ENCODE measurements at places on chromosomes 5 and 9.
A peak's percentile ranks its signal among the peaks of the same experiment; 100 is the strongest.

DNA sequence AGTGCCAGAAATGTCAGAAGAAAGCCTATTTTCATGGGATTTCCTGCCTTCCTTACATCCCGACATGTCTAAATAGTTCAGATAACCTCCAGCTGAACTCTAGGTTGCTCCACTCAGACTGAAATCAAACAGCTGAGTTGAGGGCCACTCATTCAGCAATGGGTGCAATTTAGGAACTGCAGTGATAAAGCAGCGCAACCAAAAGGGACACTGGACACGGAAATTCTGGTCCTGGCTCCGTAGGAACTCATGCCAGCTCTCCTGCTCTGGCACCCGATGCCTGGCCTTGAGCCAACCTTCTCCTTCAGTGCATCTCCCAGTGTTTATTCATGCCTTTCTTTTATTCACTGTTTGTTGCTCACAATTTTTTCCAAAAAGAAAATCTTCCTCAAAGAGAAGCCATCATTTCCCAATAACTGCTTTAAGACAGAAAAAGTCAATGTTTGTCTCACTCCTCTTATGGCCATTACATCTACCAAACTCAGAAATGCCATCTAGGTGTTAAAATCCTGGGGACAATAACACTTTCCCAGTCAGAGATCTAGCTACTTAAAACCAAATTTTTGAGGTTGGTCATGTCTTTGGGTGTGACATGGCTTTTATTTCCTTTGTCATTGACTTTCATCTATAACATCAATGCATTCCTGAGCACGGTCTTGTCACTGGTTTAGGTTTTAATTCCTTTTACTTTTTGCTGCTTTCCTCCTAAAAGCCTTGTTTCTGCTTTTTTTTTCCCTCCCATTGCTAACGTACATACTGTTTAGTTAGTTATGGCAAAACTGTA lies 126.9 kb downstream of the PDE4D start:
- no peak for DNase-seq

DNA sequence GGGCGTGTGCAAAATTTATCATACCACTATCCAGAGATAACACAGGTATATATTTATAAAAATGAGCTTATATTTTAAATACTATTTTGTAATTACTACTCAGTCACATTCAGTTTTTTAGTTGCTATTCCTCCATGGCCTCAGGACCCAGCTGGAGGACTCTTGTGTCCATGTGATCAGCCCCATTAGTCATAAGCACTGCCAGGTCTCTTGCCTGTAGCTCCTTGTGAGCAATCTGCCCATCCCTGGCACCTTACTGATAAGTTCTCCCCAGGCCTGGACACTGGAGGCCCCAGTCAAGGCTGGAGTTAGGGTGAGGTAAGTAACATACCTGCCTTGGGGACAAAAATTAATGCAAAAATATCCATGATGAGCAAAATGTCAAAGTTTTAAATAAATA lies 29.5 kb upstream of the ADRB2 start:
- DNase-seq = no peak

GRCh38 chr5:124630767-124631704 lies 115.4 kb downstream of the ZNF608 start:
- no peak for DNase-seq

DNA sequence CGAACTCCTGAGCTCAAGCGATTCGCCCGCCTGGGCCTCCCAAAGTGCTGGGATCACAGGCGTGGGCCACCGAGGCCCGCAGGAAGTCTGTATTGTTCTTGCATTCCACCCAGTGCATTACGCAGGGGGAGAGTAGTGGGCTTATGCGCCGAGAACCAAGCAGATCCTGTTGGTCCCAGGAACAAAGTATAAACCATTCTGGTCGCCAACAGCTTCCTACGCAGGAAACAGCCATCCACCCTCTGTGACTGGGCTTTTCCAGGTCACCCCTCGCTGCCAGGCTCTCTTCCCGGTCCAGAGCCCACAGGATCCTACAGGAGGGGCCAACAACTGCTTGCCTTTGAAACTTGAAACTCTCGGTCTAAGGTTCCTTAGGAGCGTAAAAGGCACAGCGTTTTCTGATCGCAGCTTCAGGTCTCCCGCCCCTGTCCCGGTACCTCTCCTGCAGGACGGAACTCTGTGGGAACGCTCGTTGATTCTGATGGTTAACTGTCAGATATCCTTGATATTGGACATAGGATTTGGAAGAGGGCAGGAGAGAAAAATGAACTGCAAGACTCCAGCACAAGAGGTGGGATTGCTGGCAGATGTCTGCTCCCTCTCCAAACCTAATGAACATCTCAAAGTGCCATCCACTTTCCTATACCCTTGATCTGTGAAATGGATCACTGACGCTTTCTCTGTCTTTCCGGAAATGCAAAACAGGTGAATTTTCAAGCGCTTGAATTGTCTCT lies 4.2 kb upstream of the ANXA2R start:
- DNase-seq = no peak

- peak; percentile 13 for DNase-seq
Observed at GRCh38 chr9:893843-894420, 52.4 kb downstream of the DMRT1 start.

DNA sequence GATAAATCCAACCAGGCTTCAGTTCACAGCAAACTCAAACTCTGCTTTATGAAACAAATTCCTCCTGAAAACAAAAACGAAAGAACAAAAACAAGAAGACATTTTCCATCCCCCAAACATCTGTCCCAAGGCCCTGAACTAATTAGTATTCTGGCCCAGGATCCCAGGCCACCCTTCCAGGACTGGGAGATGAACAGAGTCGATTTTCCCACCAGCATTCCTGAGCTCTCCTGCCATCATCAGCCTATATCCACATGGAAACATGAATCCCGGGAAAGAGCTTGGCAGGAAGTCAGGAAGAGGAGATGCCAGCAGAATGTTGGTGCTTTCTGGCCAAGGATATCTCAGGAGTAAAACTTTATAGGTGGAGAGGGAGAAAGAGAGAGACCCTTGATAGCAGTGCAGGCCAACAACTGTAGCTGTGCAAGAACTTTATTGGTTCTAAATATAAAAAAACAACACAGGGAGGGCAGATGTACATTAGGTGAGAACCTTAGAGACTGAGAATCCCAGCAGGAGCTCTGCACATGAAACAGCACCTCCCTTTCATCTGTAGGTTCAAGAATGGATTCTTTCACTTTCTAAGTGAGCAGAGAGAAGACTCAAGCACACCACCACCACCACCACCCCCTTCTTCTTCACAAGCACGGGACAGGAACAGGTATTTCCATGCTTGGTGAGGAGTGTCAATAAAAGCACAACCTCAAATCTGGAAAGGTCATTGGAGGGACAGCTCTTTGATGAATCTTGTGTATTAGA lies 190.7 kb upstream of the TAS2R1 start:
- no peak for DNase-seq
